Activated CD8-positive, alpha-beta T cell treated with anti-CD3 and anti-CD28 coated beads, Interleukin-2, amount 10 ng/mL, durations not matched to agents 7 days and 5 days (primary cell): ENCODE measurements at places on chromosomes 3 and 15. TPM values are rescaled to one million over a fixed set of nuclear protein-coding genes. Genes with fewer than 3 reads are reported as not detected.
A peak's percentile ranks its signal among the peaks of the same experiment; 100 is the strongest.

- H3K27me3 ChIP-seq = no peaks in the 10 kb centered on the region
- DNase-seq = no peak
- H3K36me3 ChIP-seq = peaks cover 67% of the 10 kb centered on the region
- H3K4me3 ChIP-seq = peak overlapping the region; percentile 44
- peak overlapping the region; percentile 85 for H3K27ac ChIP-seq
These were observed 6.0 kb downstream of the NXPE3 start for GRCh38 chr3:101784855-101785613.

Gene SLC28A2
- total RNA-seq = not detected

DNA sequence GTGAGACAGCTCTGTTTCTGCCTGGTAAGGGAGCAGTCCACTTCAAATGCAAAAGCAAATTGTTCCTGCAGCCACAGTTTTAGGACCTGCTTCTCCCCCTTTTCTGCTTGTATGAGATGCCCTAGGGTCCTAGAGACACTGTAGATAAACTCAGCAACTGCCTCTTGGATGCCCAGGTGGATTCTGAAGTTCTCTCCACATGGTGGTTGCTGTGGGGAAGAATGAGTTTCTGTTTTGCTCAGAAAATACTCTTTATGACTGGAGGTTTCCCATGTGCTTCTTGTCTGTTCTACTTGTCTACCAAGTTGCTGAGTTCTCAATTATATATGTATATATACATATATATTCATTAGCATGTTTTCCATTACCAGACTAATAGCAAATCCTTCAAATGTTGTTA is 5.6 kb upstream of the ZNF80 start:
- DNase-seq = peak; percentile 57
- no peaks in the 10 kb centered on the region for H3K27me3 ChIP-seq
- H3K4me3 ChIP-seq = no peak overlapping the region

DNA sequence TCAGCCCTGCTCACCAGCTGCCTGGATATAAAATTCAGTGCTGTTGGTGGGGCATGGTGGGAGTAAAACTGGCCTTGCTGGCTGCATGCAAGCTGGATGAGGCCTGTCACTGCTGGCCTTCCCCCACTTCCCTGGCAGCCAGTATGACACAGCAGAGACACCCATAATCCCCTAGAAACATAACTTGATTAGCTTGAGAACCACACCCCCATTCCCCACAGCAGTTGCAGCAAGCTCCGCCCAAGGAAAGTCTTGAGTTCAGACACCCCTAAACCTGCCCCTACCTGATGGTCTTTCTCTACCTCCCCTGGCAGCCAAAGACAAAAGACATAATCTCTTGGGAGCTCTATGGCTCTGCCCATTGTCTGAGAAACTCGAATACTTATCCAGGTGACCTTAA is 405.1 kb upstream of the NECTIN3 start:
- H3K4me1 ChIP-seq = no peaks in the 10 kb centered on the region
- H3K4me3 ChIP-seq = no peak overlapping the region
- no peaks in the 10 kb centered on the region for H3K27me3 ChIP-seq

- no peaks in the 10 kb centered on the region for H3K36me3 ChIP-seq
- H3K27me3 ChIP-seq = no peaks in the 10 kb centered on the region
- H3K4me1 ChIP-seq = no peaks in the 10 kb centered on the region
These were observed 72.5 kb upstream of the AGTR1 start for GRCh38 chr3:148625095-148625736.

- no peaks in the 10 kb centered on the region for H3K27me3 ChIP-seq
- no peaks in the 10 kb centered on the region for H3K36me3 ChIP-seq
- H3K4me3 ChIP-seq = peak overlapping the region; percentile 67
- H3K27ac ChIP-seq = peak overlapping the region; percentile 70
- no peak for DNase-seq
These were observed 48.5 kb upstream of the P3H2 start for GRCh38 chr3:190169243-190169642.

Gene MAP1A
- total RNA-seq = 5.6 TPM

GRCh38 chr3:141486746-141487520 is at the start of gene RASA2:
Gene RASA2, plus strand, starts transcription at chr3:141487027. Its CDS starts 57 bp downstream, at chr3:141487084.
- DNase-seq = peak; percentile 65
- peaks cover 70% of the 10 kb centered on the region for H3K4me1 ChIP-seq
- peak within 1 kb of the TSS; percentile 96 for H3K27ac ChIP-seq

DNA sequence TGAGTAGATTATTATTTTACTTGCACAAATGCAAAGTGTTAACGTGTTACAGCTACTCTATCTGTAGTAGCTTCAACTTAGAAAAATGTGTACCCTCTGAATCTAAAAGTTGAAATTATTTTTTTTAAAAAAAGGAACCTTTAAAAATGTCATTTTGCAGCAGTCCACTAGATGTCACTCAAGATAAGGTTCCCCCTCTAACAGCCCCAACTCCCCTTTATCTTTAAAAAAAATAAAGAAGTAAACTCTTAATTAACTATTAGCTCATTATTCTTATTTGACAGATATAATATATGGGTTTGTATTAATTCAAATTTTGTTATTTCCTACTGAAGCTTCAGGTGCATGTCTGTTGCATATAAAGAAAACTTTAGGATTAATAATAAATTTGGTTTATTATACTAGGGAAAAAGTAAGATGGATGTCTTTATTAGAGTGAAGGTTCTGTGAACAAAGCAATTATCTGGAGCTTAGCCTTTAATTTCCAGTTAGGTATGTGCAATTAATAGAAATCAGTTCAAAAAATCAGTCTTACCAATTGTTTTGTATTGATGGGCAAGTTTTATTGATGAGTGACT is 288.5 kb downstream of the VGLL3 start:
- DNase-seq = no peak
- H3K4me3 ChIP-seq = no peak overlapping the region
- H3K27me3 ChIP-seq = no peaks in the 10 kb centered on the region
- H3K4me1 ChIP-seq = no peaks in the 10 kb centered on the region
- H3K36me3 ChIP-seq = no peaks in the 10 kb centered on the region

DNA sequence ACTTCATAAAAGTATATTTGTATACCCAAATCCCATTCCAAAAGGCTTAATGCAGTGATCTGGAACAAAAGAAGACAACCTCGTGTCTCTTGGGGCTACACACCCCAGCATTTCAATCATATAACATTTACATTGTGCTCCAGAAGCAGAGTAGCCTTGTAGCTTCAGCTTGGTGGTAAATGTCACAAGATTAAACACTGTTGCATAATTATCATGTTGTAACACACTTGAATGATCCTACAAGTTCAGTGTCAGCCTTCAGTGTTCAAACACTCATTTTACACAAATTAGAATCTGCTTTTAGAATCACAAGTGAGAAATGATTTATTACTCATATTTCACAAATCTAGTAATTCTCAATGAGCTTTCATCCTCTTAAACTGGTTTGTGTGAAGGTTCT is 122.6 kb downstream of the CNTN3 start:
- H3K4me3 ChIP-seq = no peak overlapping the region
- DNase-seq = no peak
- no peak overlapping the region for H3K27ac ChIP-seq
- H3K27me3 ChIP-seq = no peaks in the 10 kb centered on the region
- no peaks in the 10 kb centered on the region for H3K4me1 ChIP-seq
- H3K36me3 ChIP-seq = no peaks in the 10 kb centered on the region

Gene GOLGA8K
- 0.68 TPM for total RNA-seq
